Vagina (tissue), 2 donors: ENCODE measurements at places on chromosomes 6 and 20. TPM values are rescaled to one million over a fixed set of nuclear protein-coding genes. Genes with fewer than 3 reads are reported as not detected.

HLA-DQB1 gene
- 3.2 TPM for total RNA-seq

DNA sequence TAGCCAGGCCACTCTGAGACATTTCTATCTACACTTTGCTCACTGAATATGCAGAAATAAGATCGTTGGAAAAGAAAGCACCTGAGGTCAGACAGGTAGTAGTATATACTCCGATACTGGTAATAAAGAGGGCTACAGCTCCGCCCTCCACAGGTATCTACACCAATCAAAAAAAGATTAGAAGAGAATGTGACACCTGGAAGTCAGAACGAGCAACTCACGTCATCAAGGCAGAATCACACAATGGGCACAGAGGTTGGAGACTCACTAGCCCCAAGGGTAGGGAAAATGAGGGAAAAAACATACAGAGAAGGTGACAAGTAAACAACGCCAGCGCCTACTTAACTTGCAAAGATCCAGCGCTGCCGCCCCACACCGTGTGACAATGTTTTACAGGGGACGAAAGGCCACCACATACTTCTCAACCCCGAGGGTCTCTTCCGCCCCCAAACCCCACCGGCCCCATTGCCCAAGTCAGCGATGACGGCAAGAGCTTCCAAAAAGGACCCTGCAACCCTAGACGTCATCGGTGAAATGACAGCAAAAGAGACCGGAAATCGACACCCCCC lies 653 bp downstream of the LMBRD1 start:
- DNase-seq = peak; percentile 90

GRCh38 chr6:128696691-128697689 lies 176.6 kb upstream of the PTPRK start:
- DNase-seq = no peak

DNA sequence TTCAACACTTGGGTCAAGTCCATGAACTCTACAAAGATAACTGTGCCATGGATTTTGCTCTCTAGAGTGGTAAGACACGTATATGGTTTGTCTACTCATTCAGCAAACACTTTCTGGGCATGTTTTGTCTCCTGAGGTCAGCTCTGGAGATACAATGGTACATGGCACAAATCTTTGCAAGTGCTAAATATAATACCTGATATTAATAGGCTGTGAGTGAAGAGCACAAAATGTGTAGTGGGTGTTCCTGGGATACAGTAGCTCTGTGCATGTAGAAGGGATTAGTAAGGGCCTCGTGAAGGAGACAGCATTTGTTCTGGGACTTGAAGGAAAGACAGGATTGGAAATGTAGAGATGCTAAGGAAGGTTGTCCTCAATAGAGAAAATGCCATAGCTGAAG lies 360.9 kb downstream of the BCKDHB start:
- no peak for DNase-seq

GSTA2 gene
- not detected for total RNA-seq

DNA sequence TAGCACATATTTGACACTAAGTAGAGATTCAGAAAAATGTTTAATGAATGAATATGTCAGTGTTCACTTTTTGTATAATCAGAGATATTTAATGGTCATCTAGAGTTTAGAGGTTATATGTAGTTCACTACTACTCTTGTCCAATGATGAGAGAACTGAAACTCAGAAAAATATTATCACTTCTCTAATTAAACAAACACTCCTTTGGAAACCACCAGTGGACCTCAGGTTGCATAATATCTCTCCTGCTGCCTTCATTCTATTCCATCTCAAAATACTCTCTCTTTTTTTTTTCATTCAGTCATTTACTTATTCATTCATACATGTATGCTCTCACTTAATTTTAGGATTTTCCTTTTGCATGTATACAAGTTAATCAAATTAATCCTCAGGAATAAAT lies 423.1 kb upstream of the RNF217 start:
- DNase-seq = no peak

GRCh38 chr6:86535100-86535499 lies 402.2 kb upstream of the HTR1E start:
- no peak for DNase-seq

DNA sequence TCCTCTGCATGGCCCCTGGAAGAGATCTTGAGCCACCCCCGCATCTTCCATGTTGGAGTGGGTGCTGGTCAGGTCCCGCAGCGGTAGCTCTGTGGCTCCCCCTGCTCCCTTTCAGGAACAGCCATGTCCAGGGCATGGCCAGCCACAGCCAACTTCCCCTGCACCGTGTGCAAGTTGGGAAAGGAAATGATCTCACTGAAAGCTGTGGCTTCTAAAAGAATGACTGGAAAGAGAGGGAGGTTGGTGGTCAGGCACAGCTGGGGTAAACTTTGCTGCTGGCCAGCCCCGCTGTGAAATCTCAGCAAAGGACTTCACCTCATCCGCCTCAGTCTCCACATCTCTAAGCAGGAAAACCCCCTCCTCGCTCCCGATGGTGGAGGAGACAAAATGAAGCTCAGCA lies 153.6 kb upstream of the CST7 start:
- DNase-seq = no peak

DNA sequence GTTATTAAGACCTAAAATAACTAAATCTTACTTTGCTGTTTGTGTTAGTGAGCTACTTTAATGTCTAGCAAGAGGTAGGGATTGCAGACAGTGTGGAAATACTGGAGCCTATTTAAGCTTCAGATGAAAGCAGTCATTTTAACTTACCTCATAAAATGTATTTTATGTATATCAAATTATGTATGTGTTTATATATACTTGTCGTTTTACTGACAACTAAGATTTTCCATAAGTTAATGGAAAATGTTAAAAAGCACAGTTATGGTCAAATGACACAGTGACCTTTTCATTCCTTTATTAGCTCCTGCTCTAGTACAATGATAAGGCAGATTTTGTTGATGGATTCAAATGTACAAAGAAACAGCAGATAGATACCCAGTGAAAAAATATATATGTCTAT lies 34.6 kb downstream of the QKI start:
- DNase-seq = no peak

GABRR1 gene
- total RNA-seq = not detected

DNA sequence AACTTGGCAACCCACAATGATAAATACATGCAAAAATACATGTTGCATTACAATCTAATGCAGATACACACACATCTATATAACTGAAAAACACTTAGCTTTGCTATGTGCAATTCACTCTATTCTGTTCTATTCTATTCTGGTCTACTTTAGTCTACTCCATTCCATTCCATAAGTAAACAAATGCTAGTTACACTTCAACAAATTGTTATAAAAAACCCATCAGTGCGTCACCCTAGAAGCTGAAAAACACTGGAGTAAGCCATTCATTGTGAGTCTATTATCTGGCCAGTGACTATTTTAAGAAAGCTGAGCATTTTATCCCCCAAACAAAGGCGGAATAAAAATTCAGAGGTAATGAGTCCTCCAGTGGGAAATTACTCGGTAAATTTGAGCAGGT lies 315.7 kb upstream of the EPHA7 start:
- no peak for DNase-seq

DNA sequence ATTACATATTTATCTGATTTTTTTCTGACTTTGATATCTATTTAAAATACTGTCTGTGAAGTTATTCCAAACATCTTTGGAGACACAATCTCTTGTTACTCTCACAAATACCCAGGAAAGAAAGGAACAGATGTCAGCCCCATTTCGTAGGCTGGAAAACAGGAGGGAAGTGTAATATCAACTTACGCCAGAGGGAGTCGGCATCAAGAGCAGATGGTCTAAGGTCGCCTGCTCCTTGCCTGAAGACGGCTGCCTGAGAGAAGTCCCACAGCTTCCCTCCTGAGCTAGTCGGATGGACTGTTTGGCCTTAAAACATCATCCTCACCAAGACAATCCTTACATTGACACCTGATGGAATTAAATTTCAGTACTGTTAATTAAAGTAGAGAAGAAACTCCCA lies 13.4 kb downstream of the CST7 start:
- DNase-seq = peak; percentile 70

WFDC5 gene
- total RNA-seq = 6.1 TPM

- DNase-seq = no peak
Measured at GRCh38 chr20:46200582-46201570, 82.8 kb downstream of the CD40 start.

GRCh38 chr20:43681468-43681942 lies 14.6 kb downstream of the MYBL2 start:
- DNase-seq = no peak

C6orf118 gene
- total RNA-seq = not detected

- no peak for DNase-seq
Measured at GRCh38 chr20:1232286-1233111, 6.7 kb downstream of the RAD21L1 start.

DNA sequence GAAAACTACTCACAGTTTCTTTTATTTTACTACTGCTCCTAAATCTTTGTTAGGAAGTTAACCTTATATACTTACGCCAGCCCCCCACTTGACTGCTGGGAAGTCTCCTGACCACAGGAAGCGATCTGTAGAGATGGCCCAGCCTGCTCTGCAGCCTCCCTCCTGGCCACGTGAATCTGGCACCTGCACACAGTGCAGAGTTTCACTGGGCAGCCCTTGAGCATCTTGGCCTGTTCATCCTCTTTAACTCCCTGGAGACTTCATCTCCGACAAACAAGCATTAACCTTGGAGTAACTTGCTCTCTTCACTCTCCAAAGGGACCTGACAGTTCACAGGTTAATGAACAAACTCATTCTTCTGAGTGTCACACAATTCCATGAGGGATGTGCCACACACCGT lies 294.1 kb downstream of the BTBD9 start:
- no peak for DNase-seq
